ENCODE measurements at places on chromosomes 12 and 14.

DNA sequence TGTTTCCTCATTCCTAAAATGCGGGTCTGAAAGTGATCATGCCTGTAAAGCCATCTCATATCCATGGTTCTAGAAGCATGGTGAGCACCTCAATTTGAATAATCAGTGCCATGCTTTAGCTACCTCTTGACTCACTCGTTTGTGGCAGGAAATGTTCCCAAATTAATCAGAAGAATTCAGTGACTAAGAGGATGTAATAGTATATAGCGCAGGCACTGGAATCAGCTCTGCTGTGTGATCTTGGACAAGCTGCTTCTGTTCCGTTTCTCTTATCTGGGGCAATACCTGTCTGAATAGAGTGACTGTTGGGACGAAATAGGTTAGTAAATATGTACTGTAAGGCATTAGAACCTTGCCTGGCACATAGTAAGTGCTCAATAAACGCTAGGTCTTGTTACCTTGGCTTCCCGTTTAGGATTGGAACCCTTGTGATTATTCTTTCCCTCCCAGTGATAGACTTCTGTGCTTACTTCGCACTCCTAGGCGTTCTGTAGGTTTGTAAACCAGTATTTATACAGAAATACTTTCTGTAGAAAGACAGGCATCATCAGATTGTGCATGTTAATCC lies 820 bp upstream of the SMAGP start:
- no peak for DNase-seq

DNA sequence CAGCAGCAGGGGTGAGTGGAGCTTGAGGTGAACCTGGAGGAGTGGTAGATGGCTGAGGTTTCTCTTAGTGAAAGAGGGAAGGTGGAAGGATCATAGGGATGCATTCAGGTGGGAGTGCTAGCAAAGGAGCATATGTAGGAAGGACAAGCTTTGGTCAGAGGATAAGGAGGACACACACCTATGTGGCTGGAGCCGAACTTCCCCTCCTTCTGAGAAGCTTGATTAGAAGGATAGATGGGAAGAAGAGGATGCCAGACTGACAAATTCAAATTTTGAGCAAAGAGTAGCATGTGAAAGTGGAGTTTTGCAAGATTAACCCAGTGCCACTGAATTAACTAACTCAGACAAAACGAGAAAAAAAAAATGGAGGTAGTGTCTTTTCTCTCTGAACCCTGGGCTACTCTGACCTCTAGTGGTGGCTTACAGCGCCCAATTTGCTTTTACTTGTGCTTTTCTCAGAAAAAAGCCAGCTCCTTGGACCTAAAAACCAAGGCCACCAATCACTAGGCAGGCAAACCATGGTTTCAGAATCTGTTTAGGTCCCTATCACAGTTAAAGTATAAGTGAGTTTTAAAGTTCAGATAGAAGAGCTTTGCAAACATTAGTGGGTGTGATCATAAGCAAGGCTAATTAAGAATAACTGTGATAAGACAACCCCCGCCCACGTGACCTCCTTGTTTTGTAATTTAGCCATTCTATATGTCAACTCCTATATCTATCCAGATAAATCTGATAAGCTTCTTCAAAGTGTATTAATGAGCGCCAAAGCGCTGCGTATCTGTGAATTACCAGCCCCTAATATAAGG lies 15.5 kb downstream of the EMP1 start:
- DNase-seq = no peak

DNA sequence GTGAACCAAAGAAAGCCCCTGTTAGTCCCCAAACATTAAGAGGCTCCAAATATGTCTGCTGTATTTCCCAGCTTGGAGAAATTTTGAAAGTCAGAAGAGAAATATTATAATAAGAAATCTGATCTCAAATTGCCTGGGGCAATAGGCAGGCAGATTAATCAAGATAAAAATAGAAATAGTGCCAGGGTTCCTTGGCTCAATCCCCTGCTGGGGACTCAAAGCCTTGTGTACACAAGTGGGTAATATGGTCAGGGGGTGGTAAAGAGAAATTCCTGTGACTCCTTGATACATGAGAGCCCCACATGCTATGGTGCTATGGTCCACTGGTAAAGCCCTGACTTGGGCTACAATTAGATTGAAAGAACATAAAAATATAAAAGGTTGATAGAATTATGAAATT lies 41.3 kb upstream of the ARID2 start:
- DNase-seq = no peak

DNA sequence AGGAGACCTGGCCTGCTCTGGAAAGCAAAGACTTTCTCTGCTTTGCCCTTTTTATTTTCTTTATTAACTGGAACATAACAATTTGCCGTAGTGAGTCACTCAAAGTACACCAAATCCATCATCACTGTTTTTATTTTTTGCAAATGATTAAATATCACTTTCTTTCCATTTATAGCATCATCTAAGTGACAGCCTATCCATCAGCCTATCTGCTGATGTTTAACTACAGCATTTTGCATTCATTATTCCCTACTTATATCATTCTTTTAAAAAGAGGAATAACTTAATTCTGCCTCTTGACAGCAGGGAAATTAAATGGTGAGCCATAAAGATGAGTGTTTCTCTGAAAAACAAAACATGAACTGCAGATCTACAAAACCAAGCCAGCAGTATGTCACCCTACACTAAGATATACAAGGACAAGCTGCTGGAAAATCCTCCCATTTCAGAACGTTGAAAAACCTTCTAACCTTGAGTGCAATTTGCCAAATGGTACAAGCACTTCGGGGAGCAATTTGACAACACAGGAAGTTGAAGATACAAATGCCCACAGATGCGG lies 821.3 kb upstream of the TMEM132C start:
- no peak for DNase-seq

GRCh38 chr12:41684997-41685396 lies 459.7 kb downstream of the GXYLT1 start:
- DNase-seq = no peak

DNA sequence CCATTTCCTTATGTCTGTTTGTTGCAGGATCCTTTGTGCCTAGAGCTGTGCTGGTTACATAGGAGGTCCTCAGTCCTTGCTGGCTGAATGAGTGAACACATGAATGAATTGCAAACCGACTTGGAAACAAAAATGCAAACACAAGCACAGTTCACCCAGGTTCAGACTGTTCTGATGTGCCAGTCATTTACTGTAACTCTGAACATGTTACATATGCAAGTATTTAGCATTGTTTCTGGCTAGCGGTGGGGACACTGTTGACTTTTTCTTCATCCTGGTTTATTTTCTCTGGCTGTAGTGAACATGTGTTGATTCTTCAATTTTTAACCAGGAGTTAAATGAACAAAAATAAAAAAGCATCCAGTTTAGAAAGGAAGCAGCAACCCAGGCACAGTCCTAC lies 33.4 kb downstream of the TSPAN9 start:
- no peak for DNase-seq

DNA sequence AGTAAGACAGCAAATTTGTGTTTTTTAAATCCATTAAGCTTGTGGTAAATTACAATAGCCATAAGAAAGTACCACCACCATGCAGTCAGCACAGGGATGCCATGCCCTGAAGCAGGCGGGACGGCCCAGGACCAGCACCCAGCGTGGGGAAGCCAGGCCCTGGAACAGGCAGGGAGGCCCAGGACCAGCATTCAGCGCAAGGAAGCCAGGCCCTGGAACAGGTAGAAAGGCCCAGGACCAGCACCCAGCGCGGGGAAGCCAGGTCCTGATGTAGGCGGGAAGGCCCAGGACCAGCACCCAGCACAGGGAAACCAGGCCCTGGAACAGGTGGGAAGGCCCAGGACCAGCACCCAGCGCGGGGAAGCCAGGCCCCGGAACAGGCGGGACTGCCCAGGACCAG lies 13.2 kb downstream of the CHFR start:
- no peak for DNase-seq

Measured in DMS 273 treated with DMSO at 0.1 percent for 48 hours (cell line).